Activated T-helper 17 cell treated with anti-CD3 and anti-CD28 coated beads, Interleukin-2, amount 50 U/mL, for 72 hours (primary cell): ENCODE measurements at places on chromosomes 1 and 21. TPM values are rescaled to one million over a fixed set of nuclear protein-coding genes. Genes with fewer than 3 reads are reported as not detected.

GRCh38 chr1:150549496-150550221, 451 bp downstream of the ADAMTSL4 start:
- no peak for ATAC-seq

- peak; percentile 71 for ATAC-seq
These were observed 248.9 kb downstream of the PLPP3 start for GRCh38 chr1:56330391-56331026.

DNA sequence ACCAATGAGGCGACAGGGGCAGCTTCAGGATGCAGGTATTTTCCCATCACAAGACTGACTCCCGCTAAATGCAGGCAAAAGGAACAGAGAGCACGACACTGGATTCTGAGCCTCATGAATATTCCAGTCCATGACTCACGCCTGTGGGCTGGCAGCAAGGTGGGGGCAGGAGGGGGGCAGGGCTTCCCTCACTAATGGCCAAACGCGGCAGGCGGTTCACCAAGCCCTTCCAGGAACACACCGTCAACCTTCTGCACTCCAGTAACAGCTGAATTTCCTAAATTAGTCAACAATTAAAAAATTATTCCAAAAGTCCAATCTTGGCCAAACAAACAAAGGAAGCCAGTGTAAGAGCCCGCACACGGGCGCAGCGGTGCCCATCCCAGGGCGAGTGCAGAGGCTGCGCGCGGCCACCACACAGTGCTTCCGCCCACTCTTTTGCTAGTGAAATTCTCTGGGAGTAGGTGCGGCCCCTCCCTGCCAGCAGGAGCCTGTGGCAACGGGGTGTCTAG, 12.5 kb upstream of the GPR153 start:
- ATAC-seq = no peak

DNA sequence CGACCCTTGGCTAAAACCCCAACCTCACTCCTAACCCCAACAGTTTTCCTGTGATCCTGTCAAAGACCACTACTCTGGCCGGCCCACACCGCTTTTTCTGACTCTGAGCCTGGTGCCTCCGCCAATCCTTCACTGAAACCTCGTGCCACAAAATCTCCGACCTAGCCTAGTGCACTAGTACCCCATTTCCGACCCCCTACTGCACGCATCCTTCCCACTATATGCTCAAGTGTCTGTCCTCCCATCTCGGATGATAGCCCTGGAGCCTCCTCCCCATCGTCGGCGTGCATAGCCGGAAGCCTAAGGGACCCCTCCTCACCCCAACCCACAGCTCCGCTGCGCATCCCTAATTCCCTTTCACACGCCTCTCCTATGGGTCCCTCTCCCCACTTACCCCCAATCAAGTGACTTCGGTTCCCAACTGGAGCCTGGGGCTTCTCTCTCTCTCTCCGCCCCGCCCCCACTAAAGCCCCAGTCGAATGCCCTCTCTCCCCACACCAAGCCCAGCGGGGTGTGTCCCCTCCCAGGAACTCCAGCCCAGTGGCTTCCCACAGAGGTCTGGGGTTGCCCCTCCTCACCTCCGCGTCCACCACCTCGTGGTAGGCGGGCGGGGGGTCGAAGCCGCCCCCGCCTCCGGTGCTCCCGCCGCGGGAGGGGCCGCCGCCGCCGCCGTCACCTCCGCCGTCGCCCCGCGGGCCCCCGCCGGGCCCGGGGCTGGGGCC, 791 bp downstream of the USP24 start:
- peak; percentile 7 for ATAC-seq

GRCh38 chr21:36419996-36420395, 34.8 kb downstream of the CHAF1B start:
- ATAC-seq = peak; percentile 69

- no peak for ATAC-seq
These were observed 16.1 kb downstream of the LCA5L start for GRCh38 chr21:39429445-39429844.

DNA sequence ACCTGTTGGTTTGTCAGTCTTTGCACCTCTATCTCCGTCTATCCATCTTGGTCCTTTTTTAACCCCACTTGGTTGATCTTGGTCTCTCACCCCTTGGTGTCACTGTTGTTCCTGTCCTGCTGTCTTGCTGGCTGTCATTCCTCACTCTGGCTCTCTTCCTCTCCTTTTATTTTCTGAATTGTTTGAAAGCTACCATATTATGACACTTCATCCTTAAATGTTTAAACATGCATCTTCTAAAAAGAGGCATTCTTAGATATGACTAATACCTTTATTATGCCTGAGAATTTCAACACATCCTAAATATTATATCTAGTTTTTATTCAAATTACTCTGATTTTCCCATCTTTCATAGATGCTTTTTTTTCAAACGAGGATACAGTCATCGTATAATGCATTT, 37.0 kb downstream of the BACH1 start:
- no peak for ATAC-seq

DNA sequence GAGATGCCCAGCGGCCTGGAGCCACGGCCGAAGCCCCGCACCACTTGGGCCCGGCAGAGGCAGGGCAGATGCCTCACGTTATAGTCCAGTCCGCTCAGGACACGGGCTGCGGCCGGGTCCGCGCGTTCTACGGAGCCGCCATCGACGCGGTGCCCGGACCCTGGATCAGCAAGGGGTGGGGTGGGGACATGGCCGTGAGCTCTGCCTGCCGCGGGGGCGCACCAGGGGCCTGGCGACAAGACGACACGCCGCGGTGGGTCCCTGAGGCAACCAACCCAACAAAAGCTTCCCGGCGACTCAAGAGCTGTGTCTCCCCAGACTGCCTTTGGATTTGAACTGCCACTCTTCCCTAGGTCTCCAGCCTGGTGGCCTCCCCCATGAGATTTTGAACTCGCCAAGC, 211.4 kb upstream of the GREM2 start:
- ATAC-seq = no peak

DNA sequence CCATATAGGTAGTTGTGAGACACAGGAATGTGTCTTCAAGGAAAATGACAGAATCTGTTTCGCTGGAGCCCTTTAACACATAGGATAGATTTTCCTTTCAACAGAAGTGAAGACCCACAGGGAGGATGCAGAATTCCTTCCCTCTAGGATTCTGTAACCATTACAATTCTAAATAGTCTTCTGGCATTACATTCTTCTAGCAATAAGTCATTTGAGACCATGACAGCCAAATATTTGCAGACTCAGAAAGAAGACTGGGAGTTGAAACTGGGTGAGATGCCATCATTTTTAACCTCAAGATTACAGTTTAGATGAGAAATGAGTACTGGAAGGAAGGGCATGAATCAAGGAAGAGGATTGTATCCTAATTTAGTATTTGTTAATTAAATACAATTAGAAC, 61.6 kb downstream of the ZBTB18 start:
- ATAC-seq = no peak

DNA sequence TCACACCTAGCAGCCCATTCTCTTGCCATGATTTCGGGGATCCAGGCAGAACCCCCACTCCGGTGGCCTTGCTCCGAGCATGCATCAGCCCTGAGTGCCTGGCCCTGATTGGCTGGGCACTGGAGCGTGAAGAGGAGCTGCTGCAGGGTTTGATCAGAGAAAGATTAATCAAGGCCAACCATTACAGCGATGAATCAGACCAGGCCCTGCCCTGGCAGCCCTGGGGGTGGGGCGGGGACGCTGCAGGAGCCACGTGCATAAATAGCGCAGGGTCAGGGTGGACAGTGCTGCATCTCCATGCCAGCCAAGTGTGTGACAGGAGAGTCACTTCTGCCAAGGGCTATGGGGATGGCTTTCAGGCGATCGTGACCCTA, 3.4 kb upstream of the FAM131C start:
- no peak for ATAC-seq

DNA sequence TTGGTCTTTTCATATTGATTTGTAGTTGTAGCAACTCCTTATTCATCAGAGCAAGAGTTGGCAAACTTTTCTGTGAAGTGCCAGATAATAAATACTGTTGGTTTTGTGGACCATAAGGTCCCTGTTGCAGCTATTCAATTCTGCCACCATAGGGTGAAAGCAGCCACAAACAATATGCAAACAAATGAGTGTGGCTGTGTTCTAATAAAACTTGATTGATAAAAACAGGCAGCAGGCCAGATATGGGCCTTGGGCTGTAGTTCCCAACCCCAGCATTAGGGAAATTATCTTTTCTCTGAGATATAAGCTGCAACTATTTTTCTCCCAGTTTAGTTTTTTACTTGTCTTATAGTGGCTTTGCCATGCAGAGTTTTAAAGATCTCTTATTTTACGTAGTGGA, 469.2 kb downstream of the SMYD3 start:
- no peak for ATAC-seq

- no peak for ATAC-seq
These were observed 107.1 kb upstream of the BMP8A start for GRCh38 chr1:39384305-39384704.

DNA sequence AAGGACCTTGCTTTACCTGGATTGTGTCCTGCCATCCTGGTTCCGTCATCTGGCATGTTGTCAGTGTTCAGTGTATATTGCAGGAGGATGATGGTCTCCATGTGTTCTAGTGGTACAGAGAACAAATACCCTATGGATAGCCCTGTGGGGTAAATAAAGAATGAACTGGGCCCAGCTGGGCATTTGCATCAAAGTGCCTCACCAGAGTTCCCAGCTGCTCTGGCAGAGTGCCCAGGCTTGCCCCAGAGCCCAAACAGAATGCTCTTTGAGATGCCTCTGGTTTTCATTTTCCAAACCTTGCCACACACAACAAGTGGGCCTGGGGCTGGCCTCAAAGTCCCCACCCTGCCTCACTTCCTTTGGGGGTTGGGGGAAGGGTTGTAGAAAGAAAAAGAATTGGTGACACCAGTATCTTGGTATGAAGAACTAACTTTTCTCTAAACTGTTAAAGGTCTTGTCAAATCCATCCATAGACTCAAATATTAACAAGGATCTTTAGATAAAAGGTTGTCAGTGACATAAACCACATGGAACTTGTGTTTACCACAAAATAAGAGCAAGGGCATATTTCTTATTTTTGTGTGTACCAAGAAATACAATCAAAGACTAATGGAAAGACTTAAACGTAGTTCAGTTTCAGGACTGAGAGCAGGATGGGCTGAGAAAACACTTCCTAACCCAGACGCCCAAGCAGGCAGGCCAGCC, 82.2 kb downstream of the LMO4 start:
- no peak for ATAC-seq

DNA sequence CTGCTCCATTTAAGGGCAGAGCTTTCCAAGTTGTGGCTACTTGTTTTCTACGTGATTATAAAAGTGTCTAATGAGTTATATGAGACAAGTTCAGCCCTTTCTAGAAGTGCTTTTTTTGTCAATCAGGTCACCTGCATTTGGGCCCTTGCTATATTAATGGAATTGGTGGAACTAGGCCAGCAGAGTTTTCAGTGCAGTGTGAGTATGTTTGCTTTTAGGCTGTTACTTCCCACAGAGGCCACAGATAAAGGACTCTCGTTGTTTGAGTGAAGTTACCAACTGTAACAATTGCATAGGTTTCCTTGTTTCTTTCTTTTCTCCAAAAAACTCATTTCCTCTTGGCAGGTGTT, 10.9 kb downstream of the SMAP2 start:
- no peak for ATAC-seq

- ATAC-seq = no peak
These were observed 75.0 kb downstream of the USP24 start for GRCh38 chr1:55140137-55140536.

- no peak for ATAC-seq
These were observed 885 bp upstream of the SSBP3 start for GRCh38 chr1:54407154-54407403.

DNA sequence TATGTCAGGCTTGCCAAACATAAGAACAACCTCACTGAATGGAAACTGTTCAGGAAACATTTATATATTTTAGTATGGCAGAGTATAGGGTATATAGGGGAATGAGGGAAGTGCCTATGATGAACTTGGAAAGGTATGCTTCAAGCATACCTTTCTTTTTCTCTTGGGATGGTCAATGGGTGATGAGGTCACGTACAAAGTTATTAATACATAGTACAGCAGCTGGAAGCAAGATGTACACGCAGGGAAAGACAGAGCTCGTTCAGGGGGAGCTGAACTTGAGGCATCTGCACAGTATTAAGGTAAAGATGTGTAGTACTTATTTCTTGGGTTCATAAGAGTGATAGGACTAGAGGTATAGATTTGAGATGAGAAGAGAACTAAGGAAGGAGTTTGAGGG, 61.5 kb downstream of the ABCD3 start:
- no peak for ATAC-seq

DNA sequence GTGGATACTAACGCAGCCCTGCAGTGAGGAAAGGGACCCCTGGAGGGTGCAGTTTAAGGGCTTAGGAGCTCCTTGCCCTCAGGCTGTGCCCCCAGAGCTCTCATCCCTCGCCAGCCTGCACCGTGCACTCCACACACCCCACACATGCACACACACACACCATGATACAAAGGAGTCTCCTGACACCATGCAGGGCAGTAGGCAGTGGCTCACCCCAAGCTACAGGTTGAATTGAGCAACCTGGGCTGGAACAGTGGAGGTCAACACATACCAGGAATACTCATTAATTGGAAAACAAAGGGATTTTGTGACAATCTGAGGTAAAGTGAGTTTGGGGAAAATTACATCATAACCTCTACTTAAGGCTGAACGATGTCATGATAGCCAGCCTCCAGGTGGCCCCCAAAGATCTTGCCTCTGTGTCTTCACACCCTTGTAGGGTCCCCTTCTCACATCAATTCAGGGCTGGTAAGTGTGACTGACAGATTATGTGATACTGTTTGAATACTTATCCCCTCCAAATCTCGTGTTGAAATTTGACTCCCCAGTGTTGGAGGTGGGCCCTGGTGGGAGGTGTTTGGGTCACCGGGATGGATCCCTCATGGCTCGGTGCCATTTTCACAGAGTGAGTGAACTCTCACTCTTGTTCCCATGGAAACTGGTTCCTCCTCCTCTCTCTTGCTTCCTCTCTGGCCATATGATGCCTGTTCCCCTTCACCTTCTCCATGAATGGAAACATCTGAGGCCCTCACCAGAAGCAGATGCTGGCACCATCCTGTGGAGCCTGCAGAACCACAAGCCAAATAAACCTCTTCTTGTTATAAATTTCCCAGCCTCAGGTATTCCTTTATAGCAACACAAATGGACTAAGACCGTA, 111.0 kb upstream of the RAB4A start:
- ATAC-seq = no peak

Gene RCAN3
- 54.6 TPM for total RNA-seq

Gene CSMD2
- not detected for total RNA-seq

Gene OXCT2
- 0.69 TPM for total RNA-seq

Gene TEDDM1
- total RNA-seq = not detected

Gene OR14K1
- not detected for total RNA-seq

Gene CYP4X1
- not detected for total RNA-seq

Gene PRDM15
- total RNA-seq = 17.6 TPM
